ENCODE measurements at places on chromosomes 2 and 18.

DNA sequence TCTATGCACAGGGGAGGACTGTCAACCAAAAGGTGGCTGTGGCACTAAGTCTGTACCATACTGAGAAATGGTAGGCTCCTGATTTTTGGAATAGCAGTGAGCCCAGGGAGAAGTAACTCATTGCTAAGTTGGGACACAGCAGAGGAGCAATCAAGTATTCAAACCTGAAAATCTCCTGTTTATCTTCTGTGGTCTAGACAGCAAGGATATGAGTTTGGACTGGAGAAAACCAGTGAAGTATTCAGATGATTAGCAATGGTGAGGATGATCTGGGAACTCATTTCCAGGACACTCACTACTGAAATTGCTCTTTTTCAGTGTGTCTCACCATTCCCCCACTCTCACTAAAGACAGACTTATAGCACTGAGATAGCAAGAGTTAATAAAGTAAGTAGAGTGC is 112.0 kb downstream of the GULP1 start:
- no peak for DNase-seq

GRCh38 chr2:225353579-225354085 is 45.9 kb upstream of the NYAP2 start:
- no peak for DNase-seq

DNA sequence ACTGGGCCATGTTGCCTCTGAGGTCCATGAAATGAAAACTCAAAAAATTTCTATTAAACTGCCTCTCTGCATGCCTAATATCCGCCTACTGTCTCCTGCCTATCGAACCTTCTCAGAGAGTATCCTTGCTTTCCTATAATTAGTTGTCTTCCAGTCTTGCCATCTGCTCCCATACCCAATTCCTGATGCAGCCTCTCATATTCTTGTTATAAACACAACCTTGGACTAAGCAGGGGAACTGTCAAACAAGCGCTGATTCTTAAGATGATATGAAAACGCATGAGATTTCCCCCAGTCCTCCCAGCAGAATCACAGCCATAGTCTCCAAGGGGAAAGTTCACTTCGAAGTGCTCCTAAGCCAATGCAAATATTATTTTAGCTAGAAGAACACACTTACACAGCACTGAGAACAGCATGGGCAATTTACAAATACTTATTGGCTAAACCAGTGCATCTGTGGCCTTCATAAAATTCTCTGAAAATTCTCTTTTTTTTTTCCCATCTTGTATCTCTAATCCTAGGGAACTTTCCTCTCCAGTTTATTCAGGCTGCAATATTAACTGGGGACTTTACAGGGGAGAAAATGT is 471.6 kb downstream of the MBD2 start:
- DNase-seq, result no peak

- no peak for DNase-seq
These were observed 38.4 kb downstream of the ROCK1 start for GRCh38 chr18:21073180-21073579.

- no peak for DNase-seq
These were observed 74.6 kb downstream of the DHRS9 start for GRCh38 chr2:169143998-169144397.

- DNase-seq, result peak; percentile 74
These were observed 9.5 kb downstream of the CAPN10 start for GRCh38 chr2:240596080-240596460.

- no peak for DNase-seq
These were observed 98.9 kb upstream of the SH3BP4 start for GRCh38 chr2:234852941-234853340.

DNA sequence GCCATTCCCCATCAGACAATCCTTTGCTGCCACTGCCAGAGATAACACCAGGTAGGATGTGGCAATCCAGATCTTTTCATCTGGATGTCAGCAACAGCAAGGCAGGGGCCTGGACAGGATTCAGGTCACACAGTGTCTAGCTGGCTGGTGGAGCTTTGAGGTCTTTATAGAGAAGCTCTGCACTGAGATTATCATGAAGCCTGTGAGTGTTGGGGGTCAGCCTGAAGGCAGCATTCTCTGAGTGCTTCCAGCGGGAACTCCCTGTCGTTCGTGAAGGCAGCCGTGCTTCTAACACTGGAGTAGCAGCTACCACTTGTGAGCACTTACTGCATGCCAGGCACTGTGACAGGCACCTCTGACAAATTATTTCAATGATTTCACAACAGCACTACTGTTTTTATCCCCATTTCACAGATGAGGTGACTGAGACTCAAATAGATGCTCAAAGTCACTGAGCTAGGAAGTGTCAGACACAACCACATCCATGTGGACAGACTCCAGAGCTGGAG is 85.7 kb downstream of the SEMA4F start:
- no peak for DNase-seq

DNA sequence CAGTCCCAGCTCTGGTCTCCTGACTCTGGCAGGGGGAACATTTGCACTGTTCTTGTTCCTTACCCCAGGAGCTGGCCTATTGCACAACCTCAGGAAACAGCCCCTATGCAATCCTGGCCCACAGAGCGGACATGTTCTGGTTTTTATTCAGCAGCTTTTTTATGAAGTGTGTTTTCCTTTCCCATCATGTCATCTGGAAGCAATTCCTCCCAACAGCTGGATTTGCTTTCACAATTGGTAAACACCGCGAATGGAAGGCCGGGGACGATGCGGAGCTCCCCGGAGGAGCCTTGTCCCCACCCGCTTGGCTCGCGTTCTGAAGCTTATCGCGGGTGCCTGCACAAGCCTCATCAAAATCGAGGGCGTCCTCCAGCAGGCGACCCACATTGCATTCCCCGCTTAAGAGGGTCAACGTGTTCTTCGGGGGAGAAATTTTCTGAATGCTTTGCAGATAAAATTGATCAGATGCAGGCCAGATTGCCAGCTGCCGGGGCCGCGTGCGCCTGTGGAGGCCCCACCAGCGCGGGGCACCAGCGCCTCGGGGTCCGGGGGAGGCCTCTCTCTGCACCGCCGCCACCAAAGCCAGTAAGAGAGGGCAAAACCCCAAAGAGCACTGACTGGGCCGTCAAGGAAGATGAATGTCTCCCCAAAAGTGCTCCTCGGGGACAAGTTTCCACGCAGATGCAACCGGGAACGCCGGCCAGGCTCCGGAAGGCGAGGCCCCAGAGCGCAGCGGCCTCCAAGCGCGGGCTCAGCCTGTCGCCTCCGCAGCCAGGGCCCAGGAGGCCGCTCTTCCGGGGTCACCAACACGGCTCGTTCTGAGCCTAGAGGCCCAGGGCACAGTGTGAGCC is 60.3 kb upstream of the SP3 start:
- peak; percentile 86 for DNase-seq

GRCh38 chr2:144343145-144343544 is 176.8 kb downstream of the ZEB2 start:
- no peak for DNase-seq

- DNase-seq, result no peak
These were observed 74.6 kb upstream of the ZFP36L2 start for GRCh38 chr2:43300781-43301583.

GRCh38 chr2:191543708-191544107 is 134.2 kb upstream of the NABP1 start:
- DNase-seq, result no peak

DNA sequence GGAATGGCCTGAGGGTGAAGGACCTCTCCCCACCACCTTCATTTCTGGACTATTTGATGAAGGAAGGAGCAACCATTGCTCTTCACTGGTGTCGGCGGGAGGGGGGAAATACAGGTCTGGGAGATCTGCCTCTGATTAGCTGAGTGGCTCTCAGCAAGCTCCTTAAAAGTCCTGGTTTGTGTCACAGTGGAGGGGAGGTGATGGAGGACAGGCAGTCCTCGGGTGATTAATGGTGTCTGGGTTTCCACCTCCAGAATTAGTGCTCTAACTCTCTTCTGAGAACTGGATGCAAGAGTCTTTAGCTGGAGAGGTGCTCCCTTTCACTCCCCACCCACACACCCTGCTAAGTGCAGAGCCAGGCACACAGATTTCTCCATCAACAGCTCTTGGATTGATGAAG is 83.2 kb downstream of the TTC32 start:
- DNase-seq, result no peak

DNA sequence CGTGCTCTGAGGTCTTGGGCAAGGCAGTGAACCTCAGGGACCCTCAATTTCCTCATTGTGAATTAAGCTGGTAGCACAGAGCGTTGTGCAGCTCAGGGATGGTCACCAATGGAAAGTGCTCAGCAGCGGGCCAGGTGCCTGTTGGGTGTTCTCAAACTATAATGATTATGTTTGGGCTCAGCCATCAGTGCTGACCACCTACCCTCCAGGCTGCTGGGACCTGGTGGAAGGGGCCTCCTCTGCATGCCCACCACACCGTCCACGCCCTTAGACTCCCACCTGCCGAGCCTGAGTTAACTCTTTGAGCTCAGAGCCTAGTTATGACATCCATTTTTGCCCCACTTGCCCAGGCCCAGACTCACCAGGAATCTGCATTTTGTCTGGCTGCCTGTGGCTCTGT is 35.0 kb downstream of the GLI2 start:
- peak; percentile 6 for DNase-seq

DNA sequence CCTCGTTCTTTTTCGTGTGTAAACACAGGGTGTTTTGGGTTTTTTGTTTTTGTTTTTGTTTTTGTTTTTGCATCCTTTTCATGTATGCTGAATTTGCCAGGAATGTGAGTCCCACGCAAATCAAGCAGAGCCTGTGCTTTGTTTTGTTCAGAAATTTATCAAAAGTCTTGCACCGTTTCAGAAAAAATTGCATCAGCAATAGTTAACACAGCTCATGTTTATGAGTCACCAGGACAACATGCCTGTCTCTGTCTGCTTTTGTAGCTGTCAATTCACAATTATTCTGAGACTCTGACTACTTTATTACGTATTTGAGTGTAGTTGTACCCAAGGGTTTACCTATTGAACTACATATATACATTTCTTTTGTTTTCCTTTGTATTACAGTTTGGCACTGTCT is 38.3 kb downstream of the MRPL44 start:
- no peak for DNase-seq

- DNase-seq, result no peak
These were observed 236.0 kb downstream of the RAD51AP2 start for GRCh38 chr2:17282245-17282644.

DNA sequence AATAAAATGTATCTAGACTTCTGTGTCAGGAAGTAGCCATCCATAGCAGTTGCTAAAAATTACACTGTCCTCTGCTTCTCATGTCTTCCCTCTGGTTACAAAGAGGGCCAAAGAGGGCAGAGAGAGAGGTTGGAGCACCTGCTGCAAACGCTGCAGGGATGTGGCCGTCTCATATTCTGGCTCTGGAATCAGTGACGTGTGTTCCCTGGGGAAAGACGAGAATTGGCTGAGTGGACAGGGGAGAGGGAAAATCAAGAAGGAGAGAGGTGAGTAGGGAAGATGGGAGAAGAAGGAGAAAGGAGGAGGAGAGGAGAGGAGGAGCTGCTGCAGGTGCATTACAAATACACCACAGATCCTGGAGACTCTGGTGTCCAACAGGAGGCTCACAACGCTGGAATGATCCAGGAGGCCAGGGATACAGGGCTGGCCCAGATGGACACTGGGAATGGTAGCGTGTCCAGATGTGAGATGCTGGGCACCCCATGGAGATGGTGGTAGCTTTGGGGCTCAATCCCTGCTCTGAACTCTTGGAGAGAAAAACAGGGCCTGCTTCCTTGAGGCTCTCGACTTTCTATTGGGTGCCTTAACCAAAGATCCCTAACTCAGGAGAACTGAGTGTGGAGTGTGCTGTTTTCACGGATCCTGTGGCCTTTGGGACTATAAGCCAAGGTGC is 118.4 kb upstream of the PXDN start:
- DNase-seq, result no peak

DNA sequence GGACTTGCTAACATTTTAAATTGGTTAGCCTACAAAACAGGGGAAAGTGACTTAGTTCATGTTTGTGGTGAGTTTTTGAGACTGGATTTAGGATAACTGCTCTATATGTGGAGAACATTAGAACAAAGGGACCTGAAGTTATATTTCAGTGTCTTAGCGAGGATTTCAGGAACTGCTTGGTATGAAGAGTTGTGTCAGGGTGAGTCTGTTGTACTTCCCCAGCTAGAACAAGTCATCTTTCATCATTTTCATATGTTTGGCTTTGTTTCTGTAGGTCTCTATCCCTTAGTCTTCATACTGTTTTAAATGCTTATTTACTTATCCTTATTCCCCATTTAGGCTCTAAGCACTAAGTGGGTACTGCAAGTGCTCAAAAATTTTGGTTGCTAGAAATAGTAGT is 41.9 kb downstream of the KCMF1 start:
- no peak for DNase-seq

GRCh38 chr2:238180554-238180953 is 21.8 kb downstream of the ERFE start:
- no peak for DNase-seq

GRCh38 chr2:148565272-148565894 is 79.2 kb upstream of the EPC2 start:
- DNase-seq, result no peak

GRCh38 chr2:239539083-239539775 is 138.4 kb upstream of the HDAC4 start:
- DNase-seq, result no peak

GRCh38 chr2:59734743-59735142 is 818.7 kb downstream of the BCL11A start:
- peak; percentile 34 for DNase-seq

GRCh38 chr2:38384338-38384737 is 7.3 kb upstream of the ATL2 start:
- no peak for DNase-seq

Measured in left ventricle myocardium superior (tissue), 1 donor.